ENCODE measurements at places on chromosomes 13 and 19.

DNA sequence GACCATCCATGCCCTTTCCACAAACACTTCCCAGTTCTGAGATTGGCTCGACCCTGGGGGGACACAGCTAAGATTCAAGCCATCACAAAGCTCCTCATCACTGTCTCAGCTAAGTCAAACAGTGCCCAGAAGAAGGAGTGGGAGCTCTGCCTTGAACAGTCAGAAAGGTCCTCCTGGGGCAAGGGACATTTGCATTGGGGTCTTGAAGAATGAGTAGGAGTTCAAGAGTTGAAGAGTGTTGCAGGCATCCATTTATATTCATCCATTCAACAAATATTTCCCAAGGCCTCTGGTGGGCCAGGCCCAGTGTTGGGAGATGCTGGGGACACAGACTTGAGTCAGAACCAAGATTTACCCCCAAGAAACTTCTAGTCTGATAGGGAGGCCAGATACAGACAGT lies 6.5 kb downstream of the IGLON5 start:
- DNase-seq: no peak

- DNase-seq: no peak
Observed at GRCh38 chr19:28960586-28960985, 252.4 kb downstream of the UQCRFS1 start.

DNA sequence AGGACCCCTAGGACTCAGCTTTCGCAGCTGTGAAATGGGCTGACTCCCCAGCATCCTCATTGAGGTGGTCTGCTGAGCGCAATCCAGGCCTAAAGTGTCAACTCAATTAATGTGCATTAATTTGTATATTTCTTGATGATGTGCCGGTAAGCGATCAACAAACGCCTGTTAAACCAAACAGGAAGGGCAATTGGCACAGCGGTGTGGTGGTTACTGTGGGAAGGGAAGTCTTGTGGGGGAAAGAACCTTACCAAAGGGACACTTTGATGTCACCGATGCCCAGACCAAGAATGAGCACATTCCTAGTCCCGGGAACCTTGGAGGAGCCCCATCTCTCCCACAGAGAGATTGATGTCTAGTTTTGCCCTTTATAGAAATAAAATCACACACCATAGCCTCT lies 1.6 kb downstream of the JAK3 start:
- no peak for DNase-seq

GRCh38 chr19:48796298-48797083 lies 14.3 kb downstream of the BCAT2 start:
- no peak for DNase-seq

GRCh38 chr19:49746206-49746958 lies 16.7 kb downstream of the TSKS start:
- peak; percentile 49 for DNase-seq

GRCh38 chr19:39708594-39708993 lies 4.3 kb downstream of the LGALS14 start:
- DNase-seq: no peak

DNA sequence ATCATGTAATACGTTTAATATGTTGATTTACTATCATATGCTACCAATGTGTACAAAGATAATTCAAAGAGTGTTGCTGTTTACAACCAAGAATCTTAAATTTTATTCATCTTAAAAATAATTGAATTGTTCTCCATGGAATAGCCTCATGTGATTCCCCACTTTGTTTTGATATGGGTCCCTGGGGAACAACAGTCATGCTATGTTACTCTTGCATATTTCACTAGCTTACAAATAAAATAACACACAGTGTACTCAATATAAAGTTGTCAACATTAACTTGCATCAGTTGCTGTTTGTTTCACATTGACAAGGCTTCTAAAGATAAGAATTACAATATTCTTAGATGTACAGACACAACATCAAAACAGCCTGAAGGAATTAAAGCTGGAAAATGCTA lies 2.3 kb downstream of the ENOX1 start:
- DNase-seq: no peak

- DNase-seq: peak; percentile 43
Observed at GRCh38 chr19:34365463-34366401, 736 bp downstream of the GPI start.

GRCh38 chr13:61316647-61317046 lies 99.0 kb downstream of the PCDH20 start:
- no peak for DNase-seq

DNA sequence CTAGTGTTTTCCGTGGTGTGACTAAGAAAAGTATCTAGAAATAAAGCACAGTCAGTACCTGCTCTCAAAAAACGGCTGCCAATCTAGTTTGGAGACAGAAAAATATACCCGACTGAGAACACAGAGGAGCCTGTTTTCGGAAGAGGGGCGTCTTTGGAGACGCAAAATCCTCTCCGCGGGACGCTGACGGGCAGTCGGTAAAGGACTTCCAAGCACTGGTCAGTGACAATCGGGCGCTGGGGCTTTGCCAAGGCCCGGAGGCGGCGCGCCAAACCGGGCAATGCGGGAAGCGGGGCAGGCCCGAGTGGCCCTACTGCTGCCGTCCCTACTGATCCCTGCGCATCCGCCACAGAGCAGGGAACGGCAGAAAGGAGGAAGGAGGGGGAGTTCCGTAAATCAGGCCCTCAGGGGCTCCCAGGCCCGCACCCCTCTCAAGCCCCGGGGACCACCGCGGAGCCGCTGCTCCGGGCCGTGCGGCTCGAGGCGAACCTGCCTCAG lies 588 bp upstream of the DPY19L3 start:
- DNase-seq: peak; percentile 35

DNA sequence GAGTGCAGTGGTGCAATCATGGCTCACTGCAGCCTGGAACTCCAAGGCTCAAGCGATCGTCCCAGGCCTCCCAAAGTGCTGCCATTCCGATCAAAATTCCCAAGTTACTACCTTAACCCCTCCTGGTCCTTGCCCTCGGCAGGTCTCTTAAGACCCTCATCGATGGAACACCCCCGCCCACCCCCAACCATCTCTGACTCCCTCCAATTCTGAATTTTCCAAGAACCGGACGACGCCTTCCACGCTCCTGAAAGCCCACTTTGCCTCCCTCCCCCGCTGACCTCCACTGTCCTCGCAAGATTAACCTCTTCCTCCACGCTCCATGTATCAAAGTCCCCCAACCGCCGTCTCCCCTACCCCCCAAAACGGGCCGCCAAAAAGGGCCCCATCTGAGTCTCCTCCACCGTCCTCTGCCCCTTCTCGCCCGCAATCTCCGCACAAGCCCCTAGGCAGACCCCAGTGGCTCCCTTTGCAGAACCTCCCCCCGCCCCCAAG lies 539 bp downstream of the DAPK3 start:
- no peak for DNase-seq

GRCh38 chr19:56765137-56765536 lies 75.4 kb downstream of the PEG3 start:
- peak; percentile 3 for DNase-seq

DNA sequence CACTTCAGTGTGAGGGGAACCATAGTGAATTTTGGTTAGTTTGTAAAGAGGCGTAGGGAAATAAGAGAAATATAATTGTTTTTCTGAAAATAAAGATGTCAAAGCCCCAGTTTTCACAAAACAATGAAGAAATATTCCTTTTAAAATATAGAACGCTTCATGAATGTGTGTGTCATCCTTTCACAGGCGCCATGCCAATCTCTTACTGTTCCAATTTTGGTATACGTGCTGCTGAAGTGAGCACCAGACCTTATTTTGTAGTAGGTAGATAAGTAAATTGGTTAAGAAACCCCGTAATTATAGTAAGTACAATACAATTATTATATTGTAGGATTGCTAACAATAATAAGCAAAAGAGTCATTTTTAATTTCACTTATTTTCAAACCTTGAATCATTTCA lies 43.3 kb downstream of the NAA16 start:
- DNase-seq: peak; percentile 29

GRCh38 chr13:71721104-71721503 lies 145.9 kb downstream of the DACH1 start:
- DNase-seq: no peak

DNA sequence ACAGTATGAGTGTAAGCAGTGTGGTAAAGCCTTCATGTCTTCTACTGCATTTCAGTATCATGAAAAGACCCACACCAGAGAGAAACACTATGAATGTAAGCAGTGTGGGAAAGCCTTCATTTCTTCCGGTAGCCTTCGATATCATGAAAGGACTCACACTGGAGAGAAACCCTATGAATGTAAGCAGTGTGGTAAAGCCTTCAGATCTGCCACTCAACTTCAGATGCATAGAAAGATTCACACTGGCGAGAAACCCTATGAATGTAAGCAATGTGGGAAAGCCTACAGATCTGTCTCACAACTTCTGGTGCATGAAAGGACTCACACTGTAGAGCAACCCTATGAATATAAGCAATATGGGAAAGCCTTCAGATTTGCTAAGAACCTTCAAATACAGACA lies 12.8 kb downstream of the ZNF844 start:
- no peak for DNase-seq

DNA sequence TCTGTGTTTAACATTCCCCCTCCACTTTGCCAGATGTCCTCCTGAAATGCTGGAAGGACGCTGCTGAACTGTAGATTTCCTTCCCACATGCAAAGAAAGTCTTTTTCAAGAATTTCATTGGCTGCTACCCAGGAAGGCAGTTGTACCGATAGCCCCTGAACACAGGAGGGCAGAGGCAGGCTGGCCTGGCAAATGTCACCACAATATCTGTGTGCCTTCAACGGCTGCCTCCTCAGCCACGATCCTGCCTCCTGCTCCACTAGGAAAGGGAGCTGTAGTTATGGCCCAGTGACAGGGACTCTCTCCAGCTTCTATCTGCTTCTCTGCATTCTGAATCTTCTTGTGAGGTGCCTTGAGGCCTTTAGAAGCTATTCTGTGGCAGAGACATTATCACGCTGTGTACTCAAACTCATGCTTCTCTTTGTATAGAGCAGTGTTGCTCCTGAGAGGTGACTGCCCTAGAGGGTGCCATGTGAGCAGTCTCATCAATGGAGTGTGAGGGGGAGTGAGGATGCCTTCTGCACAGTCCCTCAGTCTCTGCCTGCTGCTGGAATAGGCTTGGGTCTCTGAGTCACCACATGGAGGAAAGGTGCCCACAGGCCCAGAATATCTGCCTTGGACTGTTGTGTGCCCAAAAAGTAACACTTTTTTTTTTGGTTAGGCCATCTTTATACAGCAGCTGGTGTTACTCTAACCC lies 279.8 kb downstream of the DNAJC15 start:
- DNase-seq: peak; percentile 65

GRCh38 chr19:33387351-33388230 lies 14.1 kb downstream of the CEBPG start:
- no peak for DNase-seq

DNA sequence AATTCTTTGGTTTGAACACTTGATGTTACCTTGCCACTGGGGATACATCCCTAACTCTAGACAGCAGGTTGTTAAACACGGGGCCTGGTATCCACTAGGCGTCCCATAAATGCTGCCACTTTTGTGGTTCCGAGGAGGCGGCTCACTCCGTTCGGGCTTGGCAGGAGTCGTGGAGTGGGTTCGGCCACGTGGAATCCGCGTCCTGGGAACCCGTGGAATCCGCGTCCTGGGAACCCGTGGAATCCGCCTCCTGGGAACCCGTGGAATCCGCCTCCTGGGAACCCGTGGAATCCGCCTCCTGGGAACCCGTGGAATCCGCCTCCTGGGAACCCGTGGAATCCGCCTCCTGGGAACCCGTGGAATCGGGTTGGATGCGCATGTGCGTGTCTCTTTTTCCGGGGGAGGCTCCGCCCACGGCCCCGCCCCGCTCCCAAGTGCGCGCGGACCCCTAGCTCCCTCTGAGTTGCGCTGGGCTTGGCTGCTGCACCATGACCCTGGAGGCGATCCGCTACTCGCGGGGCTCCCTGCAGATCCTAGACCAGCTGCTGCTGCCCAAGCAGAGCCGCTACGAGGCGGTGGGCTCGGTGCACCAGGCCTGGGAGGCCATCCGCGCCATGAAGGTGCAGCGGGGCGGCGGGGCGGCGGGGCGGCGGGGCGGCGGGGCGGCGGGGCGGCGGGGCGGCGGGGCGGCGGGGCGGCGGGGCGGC lies at the start of gene MRI1:
Gene MRI1 (plus strand): TSS at position 422 of the 707 bp plus-strand sequence. CDS start 67 bp downstream, at position 489.
- DNase-seq: peak; percentile 51

- no peak for DNase-seq
Observed at GRCh38 chr19:31952693-31953092, 392.7 kb upstream of the ZNF507 start.

- DNase-seq: no peak
Observed at GRCh38 chr13:111241006-111241755, 79.3 kb upstream of the TEX29 start.

DNA sequence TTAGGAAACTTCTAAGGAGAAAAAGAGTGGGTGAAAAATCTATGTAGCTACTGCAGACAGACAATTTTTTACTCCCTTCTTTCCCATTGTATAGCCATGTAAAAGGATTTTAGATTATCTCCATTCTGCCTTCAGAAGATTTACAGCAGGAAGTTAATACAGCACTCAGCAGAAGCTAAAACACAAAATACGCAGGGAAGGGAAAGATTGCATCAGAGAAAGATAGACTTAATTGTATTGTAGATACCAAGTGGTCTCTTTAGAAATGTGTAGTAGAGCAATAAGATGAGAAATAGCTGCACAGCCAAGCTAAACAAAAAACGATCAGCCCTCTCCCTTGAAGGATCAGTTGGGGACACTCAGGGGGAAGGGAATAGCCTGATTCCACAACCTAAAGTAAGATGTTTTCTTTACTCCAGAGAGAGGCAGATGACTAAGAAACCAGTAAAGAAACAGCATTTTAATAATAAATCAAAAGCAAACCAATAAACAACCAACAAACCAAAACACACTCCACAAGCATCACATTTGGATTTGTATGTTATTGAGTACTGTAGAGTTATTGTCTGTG lies 236.7 kb upstream of the SLITRK1 start:
- DNase-seq: no peak

GRCh38 chr19:50959731-50960500 lies 7.1 kb upstream of the KLK5 start:
- no peak for DNase-seq

DNA sequence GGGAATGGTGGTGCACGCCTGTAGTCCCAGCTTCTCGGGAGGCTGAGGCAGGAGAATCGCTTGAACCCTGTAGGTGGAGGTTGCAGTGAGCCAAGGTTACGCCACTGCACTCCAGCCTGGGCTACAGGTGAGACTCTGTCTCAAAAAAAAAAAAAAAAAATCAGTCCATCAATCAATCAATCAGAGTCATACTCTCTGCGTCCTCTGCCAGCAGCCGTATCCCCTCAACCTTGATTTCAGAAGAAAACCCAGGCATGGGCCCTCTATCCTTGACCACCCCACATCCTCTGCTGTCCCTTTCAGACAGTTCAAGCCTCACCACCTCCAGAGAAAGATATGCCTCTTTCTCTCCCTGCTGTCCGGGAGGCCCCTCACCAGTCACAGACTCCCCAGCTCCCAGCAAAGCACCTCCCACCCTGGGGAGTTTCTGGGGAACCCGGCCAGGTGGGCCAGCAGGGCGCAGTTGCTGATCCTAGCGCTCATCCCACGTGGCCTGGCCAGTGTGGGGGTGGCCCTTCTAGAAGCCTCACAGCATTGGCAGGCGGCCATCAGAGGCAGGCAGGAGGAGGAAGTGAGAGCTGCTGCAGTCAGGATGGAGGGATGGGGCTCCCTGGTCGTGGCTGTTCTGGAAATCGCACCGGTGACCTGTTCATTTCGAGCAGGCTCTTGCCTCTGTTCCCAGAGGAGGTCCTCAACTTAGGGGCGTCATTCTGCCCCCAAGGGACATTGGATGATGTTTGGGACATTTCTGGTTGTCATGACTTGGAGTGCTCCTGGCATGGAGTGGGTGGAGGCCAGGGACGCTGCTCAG lies 10.2 kb upstream of the JSRP1 start:
- peak; percentile 84 for DNase-seq

- no peak for DNase-seq
Observed at GRCh38 chr13:91154558-91155353, 192.7 kb upstream of the MIR17HG start.

- no peak for DNase-seq
Observed at GRCh38 chr13:26989957-26990713, 181.5 kb downstream of the USP12 start.

- DNase-seq: peak; percentile 12
Observed at GRCh38 chr13:99721606-99722337, 220.5 kb downstream of the TM9SF2 start.

Data from iris pigment epithelial cell (primary cell).